ENCODE measurements at places on chromosomes 6 and 20.

GRCh38 chr6:87875781-87876180 lies 171.9 kb upstream of the SPACA1 start:
- DNase-seq, result no peak

DNA sequence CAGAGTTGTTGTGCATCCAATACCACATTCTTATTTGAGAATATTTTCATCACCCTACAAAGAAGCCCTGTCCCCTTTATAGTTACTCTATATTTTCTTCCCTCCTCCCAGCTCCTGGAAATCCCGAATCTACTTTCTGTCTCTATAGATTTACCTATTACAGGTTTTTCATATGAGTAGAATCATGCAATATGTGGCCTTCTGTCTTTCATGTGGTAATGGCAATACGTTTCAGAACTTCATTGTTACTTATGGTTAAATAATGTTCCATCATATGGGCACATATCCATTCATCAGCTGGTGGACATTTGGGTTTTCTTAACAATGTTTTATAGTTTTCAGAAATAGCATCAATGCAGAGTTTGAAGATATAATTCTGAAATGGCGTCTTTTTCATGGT lies 17.1 kb downstream of the GINS1 start:
- DNase-seq, result no peak

- DNase-seq, result peak; percentile 95
These were observed 193.6 kb downstream of the EDN1 start for GRCh38 chr6:12483712-12484111.

DNA sequence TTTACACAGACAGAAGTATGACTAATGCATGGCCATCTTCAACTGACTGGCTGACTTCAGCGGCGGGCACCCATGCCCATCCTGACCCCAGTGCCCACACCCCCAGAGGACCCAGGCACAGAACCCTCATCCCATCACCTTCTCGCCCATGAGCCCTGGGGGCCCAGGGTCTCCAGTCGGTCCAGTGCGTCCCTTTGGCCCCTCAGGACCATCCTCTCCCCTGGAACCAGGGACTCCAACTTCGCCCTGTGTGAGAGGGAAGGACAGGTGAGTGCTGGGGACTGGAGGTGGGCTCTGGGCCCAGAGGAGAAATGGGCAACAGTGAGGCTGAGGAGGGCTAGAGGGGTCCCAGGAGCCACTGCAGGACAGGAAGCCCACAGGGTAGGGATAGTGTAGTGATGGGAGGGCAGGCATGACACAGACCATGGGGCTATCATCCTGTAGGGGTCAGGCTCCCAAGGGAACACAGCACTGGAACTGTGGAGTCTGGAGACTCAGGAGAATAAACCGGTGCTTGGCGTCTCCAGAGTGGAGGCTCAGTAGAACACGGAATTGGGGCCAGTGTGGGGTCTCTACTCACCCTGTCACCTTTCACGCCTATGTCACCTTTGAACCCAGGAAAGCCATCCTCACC lies 16.7 kb downstream of the COL11A2 start:
- no peak for DNase-seq

DNA sequence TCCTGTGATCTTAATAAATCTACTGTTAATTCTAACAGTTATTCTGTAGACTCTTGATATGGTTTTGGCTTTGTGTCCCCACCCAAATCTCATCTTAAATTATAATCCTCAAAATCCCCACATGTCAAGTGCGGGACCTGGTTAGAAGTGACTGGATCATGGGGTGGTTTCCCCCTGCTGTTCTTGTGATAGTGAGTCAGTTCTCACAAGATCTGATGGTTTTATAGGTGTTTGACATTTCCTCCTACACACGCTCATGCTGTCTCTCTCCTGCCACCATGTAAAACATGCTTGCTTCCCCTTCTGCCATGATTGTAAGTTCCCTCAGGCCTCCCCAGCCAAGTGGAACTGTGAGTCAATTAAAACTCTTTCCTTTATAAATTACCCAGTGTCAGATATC lies 10.5 kb upstream of the EPB41L2 start:
- no peak for DNase-seq

- no peak for DNase-seq
These were observed 23.0 kb upstream of the MRPS18A start for GRCh38 chr6:43710576-43710975.

GRCh38 chr6:37536491-37537190 lies 36.9 kb upstream of the CCDC167 start:
- no peak for DNase-seq

- peak; percentile 54 for DNase-seq
These were observed 5.5 kb downstream of the BMP7 start for GRCh38 chr20:57260934-57261333.

DNA sequence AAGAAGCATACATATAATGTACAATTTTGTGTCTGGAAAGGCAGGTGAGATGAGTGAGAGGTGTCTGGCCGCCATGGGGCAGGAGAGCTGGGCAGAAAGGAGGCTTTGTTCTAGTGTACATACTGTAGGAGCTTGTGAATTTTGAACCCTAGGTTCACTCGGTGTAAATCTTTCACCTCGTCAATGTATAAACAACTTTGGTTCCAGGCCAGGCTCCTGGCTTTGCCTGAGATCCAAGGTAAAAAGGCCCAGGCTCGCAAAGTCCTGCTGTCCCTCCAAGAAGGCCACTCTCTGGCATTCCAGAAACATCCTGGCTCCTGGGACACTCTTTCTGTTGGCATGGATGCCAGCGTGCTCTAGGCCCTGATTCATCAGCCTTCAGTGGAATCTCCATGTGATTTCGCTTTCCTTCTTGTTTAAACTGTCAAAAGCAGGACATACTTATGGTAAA lies 7.1 kb upstream of the SLC22A7 start:
- DNase-seq, result no peak

GRCh38 chr6:157996201-157996712 lies 14.6 kb downstream of the SYNJ2 start:
- DNase-seq, result no peak

- DNase-seq, result no peak
These were observed 256.4 kb downstream of the ARID1B start for GRCh38 chr6:157033428-157034140.

GRCh38 chr6:147674794-147675193 lies 166.3 kb downstream of the SAMD5 start:
- DNase-seq, result no peak

GRCh38 chr6:40399888-40400457 lies 187.2 kb downstream of the LRFN2 start:
- no peak for DNase-seq

DNA sequence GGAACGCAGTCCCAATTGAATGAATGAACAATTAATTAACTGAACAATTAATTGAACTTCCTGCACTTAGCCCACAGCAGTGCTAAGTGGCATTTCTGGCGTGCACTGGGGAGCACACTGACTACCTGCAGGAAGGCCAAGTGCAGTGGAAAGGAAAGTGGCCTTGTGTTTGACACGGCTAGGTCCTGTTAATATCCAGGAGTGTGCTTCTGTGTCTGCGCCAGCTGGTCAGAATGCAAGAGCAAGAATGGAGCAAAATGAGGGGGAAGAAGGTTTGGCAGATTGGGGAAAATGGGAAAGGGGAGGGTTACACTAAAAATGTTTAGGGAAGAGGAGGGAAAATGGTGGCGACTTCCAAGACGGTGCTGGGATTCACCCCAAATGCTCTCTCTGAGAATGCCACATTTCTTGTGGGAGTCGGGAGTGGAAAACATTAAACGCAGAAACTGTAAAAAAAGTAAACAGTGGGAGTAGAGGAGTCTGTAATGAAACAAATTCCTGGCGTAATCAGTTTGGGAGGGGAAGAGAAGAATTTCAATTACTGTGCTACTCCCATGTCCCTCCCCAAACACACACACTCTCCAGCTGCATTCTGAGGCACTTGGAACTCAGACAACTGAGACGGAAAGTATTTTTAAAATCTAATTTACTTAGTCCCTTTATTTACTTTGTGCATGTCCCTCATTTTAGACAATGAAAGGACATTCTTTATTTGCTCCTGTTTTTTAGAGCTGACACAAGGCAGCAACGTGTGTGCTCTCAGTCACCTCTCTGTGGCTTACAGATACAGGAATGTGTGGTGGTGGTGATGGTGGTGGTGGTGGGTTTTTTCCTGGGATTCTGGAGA lies 64.1 kb downstream of the CLIC5 start:
- peak; percentile 85 for DNase-seq

DNA sequence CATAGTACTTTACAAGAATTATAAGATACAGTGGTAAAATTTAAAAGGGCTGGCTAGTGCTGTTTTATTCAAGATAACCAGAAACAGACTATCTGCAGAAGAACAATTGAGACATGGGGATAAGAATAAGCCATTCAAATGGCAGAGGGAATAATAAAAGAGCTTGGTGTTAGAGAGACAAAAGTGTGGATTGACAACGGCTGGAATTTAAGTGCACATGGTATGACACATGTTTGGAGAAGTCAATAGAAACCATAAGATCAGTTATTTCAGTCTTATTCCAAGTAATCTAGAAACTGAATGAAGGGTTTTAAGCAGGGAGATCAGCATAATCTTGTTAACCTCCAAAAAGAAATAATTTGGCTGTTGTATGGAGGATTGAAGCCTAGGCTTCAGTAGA lies 1205.5 kb upstream of the CITED2 start:
- DNase-seq, result no peak

DNA sequence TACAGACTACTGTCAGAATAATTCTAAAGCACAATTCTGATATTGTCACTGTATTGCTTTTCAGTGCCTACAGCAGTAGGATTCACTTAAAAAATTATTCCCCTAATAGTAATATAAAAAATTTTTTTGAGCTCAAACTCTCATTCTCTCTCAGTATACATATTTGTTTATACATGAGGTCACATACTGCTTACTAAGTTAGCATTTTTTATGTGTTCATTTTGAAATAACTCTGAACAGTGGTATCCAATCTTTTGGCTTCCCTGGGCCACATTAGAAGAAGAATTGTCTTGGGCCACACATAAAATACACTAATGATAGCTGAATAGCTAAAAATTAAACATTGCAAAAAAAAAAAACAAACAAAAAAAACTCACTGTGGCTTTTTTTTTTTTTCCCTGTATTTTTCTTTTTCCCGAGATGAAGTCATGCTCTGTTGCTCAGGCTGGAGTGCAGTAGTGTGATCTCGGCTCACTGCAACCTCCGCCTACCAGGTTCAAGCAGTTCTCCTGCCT lies 38.6 kb downstream of the ASXL1 start:
- DNase-seq, result no peak

DNA sequence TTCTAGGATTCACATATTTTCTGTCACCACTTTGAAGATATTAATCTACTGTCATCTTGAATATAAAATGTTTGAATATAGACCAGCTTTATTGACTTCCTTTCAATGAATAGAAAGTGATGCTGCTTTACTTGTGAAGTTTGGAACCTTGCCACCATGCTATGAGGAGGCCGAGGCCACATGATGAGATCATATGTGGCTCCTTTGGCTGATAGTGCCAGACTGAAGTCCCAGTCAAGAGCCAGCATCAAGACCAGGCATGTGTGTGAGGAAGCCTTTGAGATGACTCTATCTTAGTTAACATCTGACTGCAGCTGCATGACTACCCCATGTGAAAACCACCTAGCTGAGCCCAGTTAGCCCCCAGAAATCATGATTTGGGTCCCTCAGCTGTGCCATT lies 169.5 kb downstream of the OTOR start:
- no peak for DNase-seq

All from kidney glomerular epithelial cell (primary cell).